Chondrocyte (in vitro differentiated cells): ENCODE measurements at places on chromosomes 12 and 14. TPM values are rescaled to one million over a fixed set of nuclear protein-coding genes. Genes with fewer than 3 reads are reported as not detected.

ANKS1B gene
- 1.8 to 2.3 TPM (median 1.9 TPM) in 3 replicates for total RNA-seq

KRT7 gene
- 187 to 277 TPM (median 266 TPM) in 3 replicates for total RNA-seq

- H3K4me3 ChIP-seq, result no peak overlapping the region
- no peak overlapping the region for H3K27ac ChIP-seq
- H3K27me3 ChIP-seq, result no peaks in the 10 kb centered on the region
- H3K36me3 ChIP-seq, result peaks cover 3% of the 10 kb centered on the region
- DNase-seq, result no peak
Measured at GRCh38 chr12:122921917-122922316, 26.0 kb upstream of the VPS37B start.

DNA sequence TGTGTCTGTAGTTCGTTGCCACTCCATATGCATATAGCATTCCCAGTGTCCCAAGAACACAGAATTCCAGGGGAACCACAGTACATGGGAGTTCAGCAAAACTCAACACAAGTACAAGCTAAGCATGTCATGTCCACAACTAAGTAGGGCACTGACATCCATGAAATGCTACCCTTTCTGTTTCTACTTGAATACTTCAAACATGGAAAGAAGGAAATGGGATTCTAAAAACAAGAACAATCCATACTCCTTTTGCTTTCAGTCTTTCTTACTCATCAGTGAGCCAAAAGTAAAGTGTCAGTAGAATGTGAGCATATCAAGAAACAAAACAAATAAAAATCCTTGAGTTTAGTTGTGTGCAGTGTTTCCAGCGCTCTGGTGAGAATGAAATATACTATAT is 36.0 kb upstream of the COCH start:
- no peak overlapping the region for H3K4me3 ChIP-seq
- H3K27ac ChIP-seq, result no peak overlapping the region
- H3K4me1 ChIP-seq, result no peaks in the 10 kb centered on the region
- H3K27me3 ChIP-seq, result peaks cover 4% of the 10 kb centered on the region
- H3K36me3 ChIP-seq, result peaks cover 2% of the 10 kb centered on the region

GRCh38 chr14:69789118-69789640 is 7.9 kb downstream of the SLC10A1 start:
- H3K27ac ChIP-seq, result no peak overlapping the region
- H3K4me1 ChIP-seq, result no peaks in the 10 kb centered on the region
- no peaks in the 10 kb centered on the region for H3K36me3 ChIP-seq

DNA sequence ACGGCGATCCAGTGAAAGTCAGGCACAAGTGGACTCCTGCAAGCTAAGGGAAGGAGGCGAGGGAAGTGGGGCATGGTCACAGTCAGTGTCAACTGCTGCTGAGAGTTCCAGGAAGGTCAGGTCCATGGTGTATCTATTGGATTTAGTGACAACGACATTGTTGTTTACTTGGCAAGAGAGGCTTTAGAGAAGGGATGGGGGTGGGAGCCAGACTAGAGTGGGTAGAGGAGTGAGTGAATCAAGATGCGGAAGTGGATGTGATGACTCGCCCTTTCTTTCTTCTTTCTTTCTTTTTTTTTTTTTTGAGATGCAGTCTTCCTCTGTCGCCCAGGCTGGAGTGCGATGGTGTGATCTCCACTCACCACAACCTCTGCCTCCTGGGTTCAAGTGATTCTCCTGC is 12.5 kb downstream of the P2RX7 start:
- H3K36me3 ChIP-seq, result peaks cover 5% of the 10 kb centered on the region
- H3K4me3 ChIP-seq, result no peak overlapping the region
- H3K27ac ChIP-seq, result no peak overlapping the region
- H3K4me1 ChIP-seq, result peaks cover 6% of the 10 kb centered on the region
- no peak for DNase-seq

- peaks cover 25% of the 10 kb centered on the region for H3K27me3 ChIP-seq
- H3K4me3 ChIP-seq, result no peak overlapping the region
- H3K36me3 ChIP-seq, result peaks cover 2% of the 10 kb centered on the region
- no peak overlapping the region for H3K27ac ChIP-seq
Measured at GRCh38 chr12:49882248-49882850, 21.4 kb downstream of the FAIM2 start.

- no peaks in the 10 kb centered on the region for H3K36me3 ChIP-seq
- H3K27ac ChIP-seq, result no peak overlapping the region
- no peak for DNase-seq
- no peaks in the 10 kb centered on the region for H3K4me1 ChIP-seq
- H3K4me3 ChIP-seq, result no peak overlapping the region
Measured at GRCh38 chr14:94295360-94296180, 2.5 kb upstream of the SERPINA10 start.

- no peaks in the 10 kb centered on the region for H3K27me3 ChIP-seq
- H3K27ac ChIP-seq, result no peak overlapping the region
- peaks cover 22% of the 10 kb centered on the region for H3K36me3 ChIP-seq
- H3K4me1 ChIP-seq, result peaks cover 7% of the 10 kb centered on the region
Measured at GRCh38 chr12:131799828-131800593, 28.2 kb upstream of the MMP17 start.

PPFIA2 gene
- total RNA-seq, result 0.46 to 0.68 TPM in 2 of 3 replicates, not detected in the other

DNA sequence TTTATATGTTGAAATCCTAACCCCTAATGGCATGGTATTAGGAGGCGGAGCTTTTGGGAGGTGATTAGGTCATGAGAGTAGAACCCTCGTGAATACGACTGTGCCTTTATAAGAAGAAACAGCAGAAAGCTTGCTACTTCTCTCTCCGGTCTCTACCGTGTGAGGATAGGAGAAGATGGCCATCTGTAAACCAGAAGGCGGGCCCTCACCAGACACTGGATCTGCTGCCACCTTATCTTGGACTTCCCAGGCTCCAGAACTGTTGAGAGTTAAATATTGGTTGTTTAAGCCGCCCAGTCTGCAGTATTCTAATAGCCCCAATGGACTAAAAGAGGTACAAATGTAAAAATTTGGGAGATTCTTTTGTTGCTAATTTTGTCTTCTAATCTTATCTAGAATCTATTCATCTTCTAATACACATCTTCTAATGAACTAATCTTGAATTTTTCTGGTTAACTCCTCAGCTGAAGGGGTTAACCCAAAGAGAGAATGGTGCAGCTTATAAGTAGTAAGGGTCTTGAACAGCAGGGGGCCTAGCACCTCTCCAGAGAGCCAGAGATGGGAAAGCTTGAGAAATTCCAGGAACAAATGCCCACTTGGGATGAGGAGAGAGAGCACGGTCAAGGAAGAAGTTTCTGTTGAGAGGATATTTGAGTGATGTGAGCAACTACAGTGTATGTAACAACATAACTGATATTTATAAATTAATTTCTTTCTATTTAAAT is 264.0 kb upstream of the GRIP1 start:
- H3K27me3 ChIP-seq, result no peaks in the 10 kb centered on the region
- H3K27ac ChIP-seq, result no peak overlapping the region
- no peak overlapping the region for H3K4me3 ChIP-seq
- DNase-seq, result no peak

- DNase-seq, result no peak
- H3K27ac ChIP-seq, result no peak overlapping the region
- peaks cover 5% of the 10 kb centered on the region for H3K36me3 ChIP-seq
- H3K4me1 ChIP-seq, result peaks cover 17% of the 10 kb centered on the region
Measured at GRCh38 chr14:99774556-99775307, 18.5 kb upstream of the EML1 start.

GRCh38 chr12:24709216-24709615 is 239.7 kb downstream of the BCAT1 start:
- no peaks in the 10 kb centered on the region for H3K27me3 ChIP-seq
- H3K4me3 ChIP-seq, result no peak overlapping the region
- H3K4me1 ChIP-seq, result peaks cover 25% of the 10 kb centered on the region
- DNase-seq, result no peak
- H3K36me3 ChIP-seq, result no peaks in the 10 kb centered on the region
- no peak overlapping the region for H3K27ac ChIP-seq

SAMD15 gene
- total RNA-seq, result 1.2 to 3.3 TPM (median 1.4 TPM) in 3 replicates

DNA sequence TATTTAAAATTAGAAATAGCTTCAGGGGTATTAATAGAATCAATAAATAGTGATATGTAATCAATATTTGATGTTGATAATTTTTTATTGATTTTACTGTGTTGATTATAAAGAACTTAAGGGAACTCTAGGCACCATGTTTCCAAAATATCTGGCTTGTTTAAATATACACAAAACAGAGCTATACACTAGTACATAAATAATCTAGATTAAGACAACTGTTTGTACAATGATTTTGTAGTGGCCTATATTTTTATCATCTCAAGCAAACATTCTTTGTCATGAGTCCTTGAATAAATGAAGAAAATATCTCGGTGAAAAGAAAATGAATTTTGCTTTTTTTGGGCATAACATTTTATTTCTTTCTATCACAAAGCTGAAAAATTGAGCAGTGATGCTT is 117.1 kb upstream of the KRR1 start:
- no peak overlapping the region for H3K27ac ChIP-seq
- no peak for DNase-seq
- no peak overlapping the region for H3K4me3 ChIP-seq
- H3K4me1 ChIP-seq, result peaks cover 7% of the 10 kb centered on the region

DNA sequence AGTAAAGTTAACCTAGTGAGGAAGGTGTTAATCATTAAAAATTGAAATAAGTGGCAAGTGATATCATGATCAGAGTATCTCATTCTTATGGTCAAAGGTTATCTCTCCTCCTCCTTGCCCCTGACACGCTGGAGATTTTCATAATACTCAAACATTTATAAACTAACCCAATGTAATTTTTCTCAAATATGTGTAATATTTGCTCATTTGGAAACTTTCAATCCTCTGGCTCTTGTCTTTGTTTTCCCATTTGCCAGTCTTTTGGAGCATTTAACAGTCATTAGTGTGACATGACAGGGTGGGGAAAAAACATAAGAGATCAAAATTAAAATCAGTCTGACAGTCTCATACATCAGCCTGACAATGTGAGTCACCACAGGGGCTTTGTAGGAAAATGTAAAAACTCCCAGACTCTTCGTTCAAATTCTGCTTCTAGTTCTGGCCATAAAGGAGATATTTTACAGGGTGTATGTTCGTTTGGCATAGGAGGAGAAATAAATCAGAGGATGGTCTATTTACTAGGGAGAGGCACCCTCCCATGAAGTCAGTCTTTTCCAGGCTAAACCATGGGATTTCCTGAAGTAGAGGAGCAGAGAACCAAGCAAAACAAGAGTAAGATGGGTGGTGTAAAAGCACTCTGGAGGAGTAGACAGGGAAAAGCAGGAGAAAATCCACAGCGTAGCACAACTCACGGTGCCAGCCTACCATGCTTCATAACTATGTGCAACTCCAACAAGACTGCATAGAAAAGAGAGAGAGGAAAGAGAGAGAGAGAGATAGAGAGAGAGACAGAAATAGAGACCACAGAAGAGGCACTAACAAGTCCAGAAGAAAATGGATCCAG is 369.2 kb upstream of the PDE3A start:
- H3K27ac ChIP-seq, result peak overlapping the region; percentile 82
- H3K36me3 ChIP-seq, result no peaks in the 10 kb centered on the region
- peaks cover 34% of the 10 kb centered on the region for H3K4me1 ChIP-seq
- no peak for DNase-seq
- H3K27me3 ChIP-seq, result no peaks in the 10 kb centered on the region

DNA sequence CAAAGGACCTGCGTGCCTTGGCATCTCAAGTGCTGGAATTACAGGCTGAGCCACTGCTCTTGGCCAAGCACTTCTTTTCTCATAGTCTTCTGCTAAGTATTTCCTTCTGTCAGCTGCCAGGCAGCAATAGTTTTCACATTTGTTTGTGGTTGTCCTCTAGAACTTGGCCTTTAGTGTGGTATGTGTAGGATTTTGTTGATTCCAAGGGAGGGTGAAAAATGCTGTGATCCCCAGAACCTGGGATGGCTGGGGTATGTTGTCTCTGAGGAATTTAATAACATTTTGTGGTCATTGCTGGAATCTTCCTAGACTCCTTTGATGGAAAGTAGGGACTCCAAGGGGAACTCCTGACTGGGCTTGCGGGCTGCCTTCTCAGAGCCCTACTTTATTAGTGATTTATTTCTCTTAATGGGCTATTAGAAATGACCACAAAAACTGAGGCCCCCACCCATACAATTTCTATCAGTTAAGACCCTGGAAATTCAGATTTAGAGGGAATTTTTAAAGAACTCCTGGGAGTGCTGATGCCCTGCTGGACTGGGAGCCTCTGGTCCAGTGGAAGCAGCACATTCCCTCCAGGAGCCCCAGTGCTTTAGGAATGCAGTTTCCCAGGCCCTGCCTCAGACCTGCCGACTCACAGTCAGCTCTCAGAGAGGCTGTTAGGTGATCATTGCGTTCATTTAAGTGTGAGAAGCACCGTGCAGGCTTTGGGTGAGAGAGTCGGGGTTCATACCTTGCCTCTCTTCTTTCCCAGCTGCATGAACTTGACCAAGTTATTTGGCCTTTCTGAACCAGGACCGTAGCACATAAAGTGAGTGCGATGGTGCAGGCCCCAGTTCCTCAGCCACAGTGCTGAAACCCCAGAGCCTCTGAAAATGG is 22.7 kb downstream of the TRAF3 start:
- no peaks in the 10 kb centered on the region for H3K27me3 ChIP-seq
- no peaks in the 10 kb centered on the region for H3K36me3 ChIP-seq
- peaks cover 31% of the 10 kb centered on the region for H3K4me1 ChIP-seq
- H3K27ac ChIP-seq, result peak overlapping the region; percentile 45
- DNase-seq, result no peak

SLC10A1 gene
- total RNA-seq, result not detected in 3 replicates

NKX2-8 gene
- not detected in 3 replicates for total RNA-seq

DNA sequence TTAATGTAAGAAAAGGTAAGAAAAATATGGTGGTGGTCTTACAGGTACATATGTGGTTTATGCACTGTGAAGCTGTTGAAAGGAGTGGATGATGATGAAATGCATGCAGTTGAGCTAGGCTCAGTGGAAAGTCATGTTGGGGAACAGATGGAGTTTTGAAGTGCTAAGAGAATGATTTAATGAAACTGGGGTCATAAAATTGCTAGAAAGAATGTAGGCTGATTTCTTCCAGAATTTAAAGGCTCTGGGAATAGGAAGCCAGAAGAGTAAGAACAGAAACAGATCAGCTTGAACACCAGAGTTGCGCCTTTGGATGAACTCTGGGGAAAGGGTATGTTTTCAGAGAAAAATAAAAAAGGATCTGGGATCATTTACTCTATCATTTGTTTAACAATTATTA is 146.5 kb downstream of the MON2 start:
- H3K4me1 ChIP-seq, result peaks cover 35% of the 10 kb centered on the region
- peaks cover 9% of the 10 kb centered on the region for H3K36me3 ChIP-seq
- H3K27me3 ChIP-seq, result no peaks in the 10 kb centered on the region

DNA sequence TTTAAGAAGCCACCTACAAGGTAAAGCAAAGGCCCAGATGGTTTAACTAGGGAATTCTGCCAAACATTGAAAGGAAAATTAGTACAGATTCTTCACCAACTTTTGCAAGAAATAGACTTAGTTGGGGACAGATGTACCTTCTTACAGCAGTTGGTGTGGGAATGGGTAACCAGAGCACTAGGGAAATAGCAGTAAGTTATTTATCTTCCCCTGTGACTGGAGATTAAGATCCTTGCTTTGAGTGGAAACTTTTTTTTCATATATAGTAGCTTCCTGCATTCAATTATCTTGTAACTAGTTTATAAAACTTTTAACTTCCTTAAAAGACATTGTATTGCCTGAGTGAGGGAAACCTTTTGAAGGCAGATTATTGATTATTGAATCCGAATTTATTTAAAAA is 44.2 kb downstream of the ARID2 start:
- no peak for DNase-seq
- no peak overlapping the region for H3K4me3 ChIP-seq
- peaks cover 37% of the 10 kb centered on the region for H3K4me1 ChIP-seq
- peak overlapping the region; percentile 17 for H3K27ac ChIP-seq
